Stromal cell of bone marrow (primary cell): ENCODE measurements at places on chromosomes 2 and 18.

GRCh38 chr2:217798743-217799562 is 203.8 kb downstream of the TNS1 start:
- DNase-seq: no peak

- no peak for DNase-seq
Observed at GRCh38 chr2:145597006-145597405, 1077.1 kb upstream of the ZEB2 start.

DNA sequence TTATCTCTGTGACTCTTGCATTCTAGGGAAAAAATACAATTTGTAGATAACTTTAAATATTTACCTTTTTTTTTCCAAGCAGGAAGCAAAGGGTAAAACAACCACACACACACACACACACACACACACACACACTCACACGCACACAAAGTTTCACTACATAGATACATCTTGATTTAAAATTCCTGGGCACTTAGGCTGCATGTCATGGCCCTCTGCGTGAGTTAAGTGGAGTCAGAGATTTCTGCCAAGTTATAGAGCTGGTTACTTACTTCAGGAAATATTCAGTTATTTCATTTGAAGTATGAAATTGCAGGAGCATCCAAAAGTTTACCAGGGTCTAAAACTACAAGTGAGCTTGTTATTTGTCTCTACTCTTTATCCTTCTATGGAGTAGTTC is 612.0 kb downstream of the IRS1 start:
- no peak for DNase-seq

GRCh38 chr18:68940754-68941153 is 142.9 kb downstream of the CCDC102B start:
- DNase-seq: no peak

- no peak for DNase-seq
Observed at GRCh38 chr2:70942396-70943204, 6.9 kb downstream of the ATP6V1B1 start.

GRCh38 chr2:133400411-133400810 is 167.9 kb downstream of the NCKAP5 start:
- DNase-seq: no peak

- DNase-seq: peak; percentile 61
Observed at GRCh38 chr2:196399722-196400691, 228.6 kb upstream of the STK17B start.

- DNase-seq: no peak
Observed at GRCh38 chr2:178230396-178230795, 36.1 kb downstream of the OSBPL6 start.

DNA sequence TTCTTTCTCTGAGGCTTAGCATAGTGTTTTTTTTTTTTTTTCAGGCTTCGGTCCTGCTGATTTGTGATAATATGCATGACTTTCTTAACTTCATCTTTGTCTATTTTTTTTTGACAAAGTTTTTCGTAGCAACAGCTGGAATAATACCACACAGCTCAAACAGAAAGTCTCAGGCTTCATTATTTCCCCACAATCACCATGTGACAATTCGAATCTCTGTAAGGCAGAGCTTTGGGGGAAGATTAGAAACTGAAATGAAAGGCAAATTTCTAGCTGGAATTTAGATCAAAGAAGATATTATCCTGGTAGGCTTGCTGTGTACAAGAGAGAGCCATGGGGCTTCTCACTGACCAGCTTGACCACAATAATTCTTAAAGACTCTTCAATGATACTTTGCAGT is 12.2 kb upstream of the CD28 start:
- no peak for DNase-seq

DNA sequence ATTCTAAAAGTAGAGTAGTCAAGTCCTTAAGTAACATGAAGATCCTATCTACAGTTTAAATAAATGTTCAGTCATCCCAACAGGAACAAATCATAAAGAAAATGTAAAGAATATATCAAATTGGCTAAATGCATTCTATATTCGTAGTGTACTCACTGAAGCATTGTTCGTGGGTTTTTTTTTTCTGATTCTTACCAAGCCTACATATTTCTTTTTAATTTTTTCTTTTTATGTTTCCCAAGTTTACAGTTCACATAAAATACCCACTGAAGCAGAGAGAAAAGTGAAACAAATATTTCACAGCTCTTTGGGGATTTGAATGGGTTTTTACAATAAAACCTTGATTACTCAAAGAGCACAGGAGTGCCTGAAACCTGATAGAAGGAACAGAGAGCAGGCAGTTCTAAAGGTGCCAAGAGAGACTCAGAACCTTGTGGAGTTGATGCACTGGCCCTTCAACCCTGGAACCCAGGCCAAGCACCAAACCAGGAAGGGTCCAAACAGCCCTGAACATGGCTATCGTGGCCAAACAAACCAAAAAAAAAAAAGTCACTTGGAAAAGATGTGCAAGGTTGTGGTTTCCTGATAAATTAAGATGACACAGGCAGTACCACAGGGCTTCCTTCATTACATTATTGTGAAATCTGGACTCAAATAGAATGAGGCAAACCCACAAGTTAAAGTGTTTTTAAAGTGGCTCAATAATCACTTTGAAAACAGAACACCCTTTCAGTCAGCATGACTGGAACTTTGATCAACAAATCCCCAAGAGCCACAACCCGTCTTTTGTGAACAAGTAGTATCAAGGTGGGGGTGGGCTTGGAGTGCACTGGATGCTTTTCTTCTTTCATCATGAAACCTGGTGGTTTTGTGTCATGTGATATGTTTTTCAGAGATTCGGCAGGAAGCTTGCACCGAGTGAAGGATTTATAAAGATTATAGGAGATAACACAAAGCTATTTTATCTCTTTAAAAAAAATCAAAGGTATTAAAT is 245.0 kb upstream of the FN1 start:
- peak; percentile 93 for DNase-seq

GRCh38 chr18:55401638-55402191 is 186.3 kb downstream of the TCF4 start:
- DNase-seq: no peak

DNA sequence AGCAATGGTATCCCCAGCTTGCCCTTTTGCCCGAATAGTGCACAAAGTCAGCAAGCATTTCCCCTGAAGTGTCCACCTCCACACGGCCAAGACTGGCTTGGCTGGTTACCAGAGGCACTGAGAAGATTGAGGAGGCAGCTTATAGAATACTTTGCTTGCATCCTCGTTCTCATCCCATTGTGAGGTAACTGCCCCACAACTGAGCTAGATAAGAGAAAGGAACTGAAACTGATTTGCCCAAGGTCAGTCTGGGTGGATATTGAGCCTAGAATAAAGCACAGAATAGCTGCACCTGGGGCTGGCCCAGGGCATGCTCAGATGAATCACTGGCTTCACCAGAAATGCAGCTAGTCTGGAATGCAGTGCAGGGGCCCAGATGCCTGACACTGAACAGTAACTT is 32.7 kb upstream of the MAP4K3 start:
- no peak for DNase-seq

GRCh38 chr2:184032983-184033382 is 565.3 kb upstream of the ZNF804A start:
- DNase-seq: no peak

DNA sequence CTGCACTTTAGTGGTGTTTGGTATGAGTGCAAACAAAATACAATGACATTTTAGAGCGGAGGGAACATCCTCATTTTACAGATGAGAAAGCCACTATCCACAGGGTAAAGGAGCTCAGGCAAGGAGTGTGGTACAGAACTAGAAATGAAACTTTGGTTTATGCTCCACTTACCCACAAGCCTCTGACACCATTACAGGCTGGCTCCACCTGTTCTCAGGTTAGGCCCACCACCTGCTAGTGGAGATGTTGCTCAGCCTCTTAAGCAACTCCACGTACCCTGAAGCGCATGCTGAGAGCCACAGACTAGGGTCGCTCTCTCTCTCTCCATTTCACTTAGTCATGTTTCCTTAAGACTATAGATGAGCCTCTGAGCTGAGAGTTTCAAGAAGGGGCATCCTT is 130.0 kb downstream of the MBD2 start:
- no peak for DNase-seq

- DNase-seq: no peak
Observed at GRCh38 chr2:191797942-191798876, 48.7 kb downstream of the CAVIN2 start.

- no peak for DNase-seq
Observed at GRCh38 chr2:231159306-231159705, 34.5 kb upstream of the HTR2B start.

DNA sequence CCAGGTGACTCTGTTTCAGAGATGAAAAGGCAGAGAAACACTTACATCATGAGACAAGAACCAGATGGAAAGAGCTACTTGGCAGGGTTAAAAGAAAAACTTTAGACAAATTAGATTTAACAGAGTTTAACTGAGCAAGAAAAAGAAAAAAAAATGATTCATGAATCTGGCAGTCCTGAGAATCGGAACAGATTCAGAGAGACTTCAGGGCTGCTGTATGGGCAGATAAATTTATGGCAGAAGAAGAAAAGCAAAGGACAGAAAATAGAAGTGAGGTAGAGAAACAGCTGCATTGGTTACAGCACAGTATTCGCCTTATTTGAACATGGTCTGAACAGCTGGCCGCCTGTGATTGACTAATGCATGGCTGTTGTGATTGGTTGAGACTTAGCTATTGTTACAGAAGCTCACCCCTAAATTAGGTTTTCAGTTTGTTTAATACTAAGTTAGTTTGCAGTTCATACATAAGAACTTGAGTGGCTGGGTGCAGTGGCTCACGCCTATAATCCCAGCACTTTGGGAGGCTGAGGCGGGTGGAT is 43.0 kb upstream of the RHOB start:
- no peak for DNase-seq

DNA sequence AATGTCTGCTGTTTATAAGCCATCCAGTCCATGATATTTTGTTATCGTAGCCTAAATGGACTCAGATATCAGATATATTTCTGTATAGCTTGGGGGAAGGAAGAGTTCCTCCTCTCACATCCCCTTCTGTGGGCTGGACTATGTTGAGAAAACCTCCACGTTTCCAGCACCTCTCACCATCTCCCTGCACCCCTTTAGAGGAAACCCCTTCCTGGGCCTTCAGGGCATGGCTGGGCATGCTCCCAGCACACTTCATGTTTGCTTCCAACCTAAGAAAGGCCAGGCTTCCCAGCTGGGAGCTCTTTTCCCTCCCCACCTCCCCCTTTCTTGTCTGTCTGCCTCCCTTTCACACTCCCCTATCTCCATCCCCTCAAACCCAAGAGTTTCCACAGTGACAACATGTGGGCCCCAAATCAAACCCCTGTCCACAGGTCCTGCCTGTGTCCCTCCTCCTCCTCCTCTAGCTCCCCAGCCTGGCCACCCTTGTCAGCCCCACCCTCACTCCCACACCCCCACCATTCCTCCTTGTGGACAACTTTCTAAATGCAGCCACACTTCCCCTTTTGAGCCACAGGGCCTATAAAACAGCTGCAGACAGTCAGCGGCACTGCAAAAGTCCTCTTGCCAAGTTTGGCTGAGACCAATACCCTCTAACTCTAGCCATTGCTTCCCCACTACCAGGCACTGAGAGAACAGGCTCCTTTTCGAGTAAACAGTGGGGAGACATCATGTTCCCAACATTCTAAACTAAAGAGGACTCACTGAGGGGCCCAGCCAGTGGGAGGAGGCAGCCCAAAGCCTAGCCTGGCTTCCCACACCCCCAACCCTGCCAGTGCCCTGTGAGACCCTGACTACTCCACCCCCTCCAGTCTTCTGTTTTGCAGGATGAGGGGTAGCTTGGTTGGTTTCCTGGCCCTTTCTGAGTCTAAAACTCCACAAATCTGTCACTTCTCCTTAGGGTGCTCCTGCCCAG is 120.5 kb downstream of the ZFP36L2 start:
- no peak for DNase-seq
